ENCODE measurements at places on chromosomes 6 and 20.

DNA sequence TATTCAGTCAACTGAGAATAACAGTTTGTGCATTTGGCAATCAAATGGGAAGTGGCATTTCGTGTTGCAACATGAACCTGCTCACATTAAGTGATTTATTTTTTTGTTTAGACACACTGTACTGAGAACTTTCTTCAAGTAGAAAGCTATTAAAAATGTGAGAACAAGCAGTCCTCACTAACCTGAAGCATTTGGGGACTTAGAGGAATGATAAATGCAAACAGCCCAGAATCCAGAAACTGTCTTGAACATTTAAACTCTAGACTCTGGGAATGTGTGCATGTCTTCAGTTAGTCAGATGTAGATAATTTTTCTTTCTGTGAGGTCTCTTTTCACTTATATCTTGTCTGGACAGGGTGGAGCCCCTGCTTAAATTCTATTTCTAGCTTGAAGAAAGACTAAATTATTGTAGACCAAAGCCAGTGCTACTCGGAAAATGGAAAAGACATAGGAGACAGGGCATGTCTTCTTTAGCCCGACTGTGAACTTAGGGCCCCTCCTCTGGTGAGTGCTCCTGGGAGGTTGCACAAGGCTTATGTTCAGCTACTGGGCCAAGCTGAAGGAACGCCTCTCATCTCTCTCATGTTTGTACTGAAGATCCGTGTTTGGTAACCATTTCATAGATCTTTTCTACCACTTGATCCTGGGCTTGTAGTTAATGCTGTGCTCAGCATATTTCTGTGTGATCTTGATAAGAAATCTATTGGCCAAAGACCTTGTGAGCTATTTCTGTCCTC, 70.1 kb downstream of the SLX4IP start:
- no peak for DNase-seq

GRCh38 chr20:9134346-9134745, 65.5 kb downstream of the PLCB4 start:
- DNase-seq, result no peak

DNA sequence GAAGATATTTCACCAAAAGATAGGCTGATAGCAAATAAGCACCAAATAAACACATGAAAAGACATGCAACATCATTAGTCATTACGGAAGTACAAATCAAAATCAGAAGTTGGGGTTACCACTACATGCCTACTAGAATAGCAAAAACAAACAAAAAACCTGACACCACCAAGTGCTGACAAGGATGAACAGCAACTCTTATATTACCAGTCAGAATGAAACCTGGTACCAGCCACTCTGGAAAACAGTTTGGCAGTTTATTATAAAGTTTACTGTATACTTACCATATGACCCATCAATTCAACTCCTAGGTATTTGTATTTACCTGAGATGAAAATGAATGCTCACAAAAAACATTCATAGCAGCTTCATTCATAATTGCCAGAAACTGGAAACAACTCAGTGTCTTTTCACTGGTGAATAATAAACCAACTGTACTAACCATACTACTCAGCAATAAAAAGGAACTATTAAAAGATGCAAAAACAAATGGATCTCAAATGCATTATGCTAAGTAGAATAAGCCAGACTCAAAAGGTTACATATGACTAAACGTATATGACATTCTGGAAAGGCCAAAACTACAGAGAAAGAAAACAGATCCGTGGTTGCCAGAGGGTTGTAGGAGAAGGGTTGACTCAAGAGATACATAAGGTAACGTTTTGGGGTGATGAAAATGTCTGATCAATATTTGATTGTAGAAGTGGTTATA, 33.0 kb downstream of the NUP153 start:
- DNase-seq, result no peak

DNA sequence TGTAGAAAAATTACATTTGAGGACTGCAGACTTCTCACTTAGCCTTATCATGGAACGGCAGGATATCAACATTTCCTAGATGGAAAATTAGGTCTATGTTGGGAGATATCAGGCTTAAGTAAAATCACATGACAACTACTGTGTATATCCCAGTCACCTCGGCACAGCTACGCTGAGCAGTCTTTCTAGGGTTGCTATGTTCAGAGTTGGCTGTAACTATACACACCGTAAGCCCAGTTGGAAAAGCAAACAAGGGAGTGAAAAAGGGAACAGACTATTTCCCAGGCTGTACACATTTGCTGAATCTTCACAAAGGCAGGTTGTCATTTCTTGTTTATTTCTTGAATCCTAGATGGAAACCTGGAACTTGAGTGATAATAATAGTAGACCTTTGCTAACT, 80.7 kb upstream of the PTPRK start:
- DNase-seq, result no peak

Measured in activated CD4-positive, alpha-beta T cell treated with anti-CD3 and anti-CD28 coated beads for 24 hours (primary cell).